ENCODE measurements at places on chromosomes 7 and 10. TPM values are rescaled to one million over a fixed set of nuclear protein-coding genes. Genes with fewer than 3 reads are reported as not detected.

Gene LRRC72
- total RNA-seq, result not detected

Gene CHAT
- not detected for total RNA-seq

Gene AGMO
- 3.1 TPM for total RNA-seq

Gene TFPI2
- total RNA-seq, result 1.0 TPM

Gene SPACDR
- total RNA-seq, result not detected

Gene LRRN3
- 5.2 TPM for total RNA-seq

Gene MPP7
- 5.7 TPM for total RNA-seq

Gene HOXA11
- total RNA-seq, result 2.1 TPM

Gene VWDE
- total RNA-seq, result 0.52 TPM

Gene HOXA1
- not detected for total RNA-seq

Gene ZNF33A
- 12.5 TPM for total RNA-seq

Gene ADARB2
- total RNA-seq, result under 0.01 TPM

Gene SUN3
- total RNA-seq, result not detected

Gene LIPM
- total RNA-seq, result under 0.01 TPM

Gene FLNC
- 611 TPM for total RNA-seq

Gene GPR141
- 1.0 TPM for total RNA-seq

Gene GDF2
- total RNA-seq, result not detected

Gene SFTPA1
- total RNA-seq, result not detected

Gene ZPBP
- not detected for total RNA-seq

Gene KBTBD2
- total RNA-seq, result 51.1 TPM

Gene FAM25A
- total RNA-seq, result not detected

Gene IDI2
- total RNA-seq, result not detected

Data from skeletal muscle tissue (tissue), 5 donors.